ENCODE measurements at places on chromosomes 3 and 15.

DNA sequence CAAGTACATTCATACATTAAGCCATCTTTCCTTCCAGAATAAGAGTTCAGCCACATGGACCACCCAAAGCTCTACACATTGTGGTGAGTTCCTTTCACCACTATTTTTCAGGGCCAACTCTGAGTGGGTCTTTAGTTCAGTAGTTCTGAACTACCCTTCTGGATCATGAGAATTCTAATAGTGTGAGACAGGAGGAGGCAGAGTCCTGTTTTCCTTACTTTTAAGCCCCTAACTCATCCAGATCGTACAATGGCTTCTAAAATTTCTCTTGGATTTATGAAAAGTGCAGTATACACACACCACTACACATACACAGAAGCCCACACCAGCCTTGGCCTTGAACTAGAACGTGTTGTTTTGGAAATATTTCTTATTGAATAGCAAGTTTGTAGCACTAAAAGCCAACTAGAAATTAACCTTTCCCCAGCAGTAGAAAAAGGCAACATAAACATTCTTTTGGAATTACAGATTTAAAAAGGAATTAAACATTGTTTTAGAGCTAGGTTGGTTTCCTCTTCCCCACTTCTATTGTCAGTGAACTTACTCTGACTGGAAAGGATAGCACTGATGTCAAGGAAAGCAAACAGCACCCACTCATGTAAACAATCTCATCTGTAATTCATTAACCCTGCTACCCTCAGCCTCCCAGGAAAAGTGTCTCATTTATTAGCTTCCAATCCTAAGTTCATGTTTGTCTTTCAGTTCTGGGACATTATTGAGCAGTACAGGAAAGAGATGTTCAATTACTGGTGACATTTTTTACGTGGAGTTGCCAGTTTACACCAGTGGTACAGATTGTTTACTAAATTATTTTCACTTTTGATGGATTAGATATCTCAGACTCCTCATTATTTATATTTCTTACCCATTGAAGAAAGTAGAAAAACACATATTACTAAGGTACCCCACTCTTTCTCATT is 95.7 kb upstream of the AGTR1 start:
- no peak for DNase-seq

GRCh38 chr15:57215326-57215725 is 161.0 kb upstream of the CGNL1 start:
- DNase-seq, result no peak

DNA sequence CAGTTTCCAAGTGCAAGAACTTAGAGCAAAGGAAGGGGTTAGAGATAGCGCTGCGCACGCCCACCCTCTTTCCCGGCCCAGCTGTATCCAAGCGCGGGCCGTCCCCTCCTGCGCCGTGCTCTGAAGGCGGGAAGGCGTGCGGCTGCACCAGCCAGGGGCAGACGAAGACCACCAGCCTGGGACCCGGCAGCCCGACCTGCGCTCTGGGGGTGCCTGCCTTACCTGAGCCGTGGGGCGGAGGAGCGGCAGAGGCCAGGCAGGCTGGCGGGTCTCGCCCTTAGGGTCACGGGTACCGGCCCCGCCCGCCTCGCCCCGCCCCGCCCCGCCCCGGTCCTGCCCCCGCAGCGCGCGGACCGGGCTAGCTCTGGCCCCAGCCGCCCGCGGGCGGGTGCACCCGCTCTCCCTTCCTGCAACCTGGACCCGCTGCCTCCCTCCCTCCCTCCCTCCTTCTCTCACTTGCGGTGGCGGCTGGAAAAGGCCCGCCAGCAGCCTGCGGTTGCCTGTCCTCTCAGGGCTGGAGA is at the start of gene WDR72:
WDR72 (minus strand) TSS at position 253 of the 521 bp plus-strand sequence. CDS start 26,514 bp downstream, outside the sequence.
- no peak for DNase-seq

- no peak for DNase-seq
These were observed 15.3 kb downstream of the SPCS1 start for GRCh38 chr3:52721002-52721729.

DNA sequence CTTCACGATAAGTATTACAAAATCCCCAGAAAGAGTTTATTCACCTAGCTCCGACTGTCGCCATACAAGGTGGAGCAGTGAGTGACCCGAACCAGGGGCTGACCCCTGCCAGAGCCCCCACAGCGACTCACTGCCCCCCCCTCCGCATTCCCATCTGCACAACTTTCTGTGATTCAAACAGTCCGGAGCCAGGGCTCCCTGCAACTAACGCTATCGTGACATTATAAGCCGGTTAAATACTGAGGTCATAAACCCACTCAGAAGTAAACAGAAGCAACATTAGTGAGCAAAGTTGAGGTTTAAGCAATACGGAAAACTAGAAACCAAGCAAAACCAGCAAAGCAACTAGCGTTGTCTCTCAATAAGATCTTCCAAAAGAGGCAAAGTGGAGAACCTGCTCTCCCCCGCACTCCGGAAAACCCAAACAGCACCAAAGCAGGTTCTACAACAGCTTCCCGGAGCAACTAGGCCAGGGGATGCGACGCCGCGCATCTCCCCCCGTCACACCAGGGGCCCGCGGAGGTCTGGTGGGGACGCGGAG is 642 bp downstream of the SCAP start:
- DNase-seq, result no peak

GRCh38 chr15:52733088-52733487 is 53.9 kb upstream of the ATOSA start:
- no peak for DNase-seq
